ACHN (cell line): ENCODE measurements at places on chromosomes 1 and 21.

DNA sequence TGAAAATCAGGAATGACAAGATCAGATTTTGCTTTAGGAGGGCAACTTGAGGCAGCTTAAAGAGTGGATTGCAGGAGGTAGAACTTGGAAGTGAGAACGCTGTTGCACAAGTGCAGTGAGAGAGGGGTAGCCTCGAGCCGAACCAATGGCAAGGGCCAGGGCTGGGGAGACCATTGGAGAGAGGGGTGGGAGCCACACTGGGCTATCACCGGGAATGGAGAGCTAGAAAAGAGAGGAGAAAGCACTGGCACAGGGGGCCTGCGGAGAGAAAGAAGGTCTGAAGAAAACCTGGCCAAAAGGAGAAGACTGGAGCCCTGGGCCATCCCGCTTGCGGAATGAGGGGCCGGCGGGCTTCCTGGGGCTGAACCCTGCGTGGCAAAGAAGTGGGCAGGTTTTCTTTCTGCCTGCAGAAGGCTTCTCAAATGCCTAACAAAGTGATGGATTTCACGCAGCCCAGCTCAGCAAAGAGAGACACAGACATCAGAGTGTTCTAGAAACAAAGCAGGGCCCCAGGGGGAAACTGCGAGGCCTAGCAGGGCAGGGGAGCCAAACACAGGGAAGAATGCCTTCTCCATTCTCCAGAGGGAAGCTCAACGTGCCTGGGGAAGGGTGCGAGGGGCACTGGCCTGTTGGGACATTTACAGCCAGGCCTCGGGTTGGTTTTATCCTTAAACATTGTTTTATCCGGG, 1.2 kb upstream of the SLC37A1 start:
- no peak for DNase-seq

DNA sequence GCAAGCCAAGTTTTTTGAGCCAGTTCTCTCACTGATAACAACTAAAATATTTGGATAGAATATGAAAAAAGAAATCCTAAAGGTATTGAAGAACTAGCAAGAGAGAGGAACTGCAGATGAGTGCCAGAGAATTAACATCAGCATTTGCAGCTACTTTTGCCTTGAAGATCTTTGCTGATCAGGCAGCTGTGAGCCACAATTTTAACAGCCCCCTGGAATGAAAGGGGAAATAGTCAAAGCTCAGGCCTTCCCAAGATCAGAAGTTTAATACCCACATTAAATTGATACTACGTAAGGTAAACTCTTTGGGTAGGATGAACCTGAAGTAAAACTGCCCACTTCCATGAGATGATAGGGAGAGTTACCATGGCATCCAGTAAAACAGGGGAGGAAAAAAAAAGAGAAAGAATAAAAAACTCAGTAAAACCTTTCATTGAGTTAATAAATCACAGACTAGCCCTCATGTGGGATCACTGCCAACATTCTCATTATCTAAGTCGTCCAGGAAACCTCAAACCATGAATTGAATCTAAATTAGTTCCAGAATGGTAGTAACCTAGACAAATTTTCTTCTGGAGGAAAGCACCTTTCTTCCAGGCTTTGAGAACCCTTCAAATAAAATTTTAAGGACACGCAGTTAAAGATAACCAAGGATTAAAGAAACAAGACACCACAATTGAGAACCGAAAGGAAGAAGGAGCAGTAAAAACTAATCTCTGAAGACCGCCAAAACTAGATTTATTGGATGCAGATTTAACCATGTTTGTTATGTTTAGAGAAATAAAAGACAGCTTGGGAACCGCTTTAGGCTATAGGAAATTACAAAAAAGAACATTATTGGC, 28.3 kb downstream of the SCP2 start:
- peak; percentile 81 for DNase-seq

GRCh38 chr1:54885807-54886723, 930 bp downstream of the DHCR24 start:
- DNase-seq = peak; percentile 59

GRCh38 chr1:219273088-219273686, 99.5 kb downstream of the LYPLAL1 start:
- DNase-seq = no peak

DNA sequence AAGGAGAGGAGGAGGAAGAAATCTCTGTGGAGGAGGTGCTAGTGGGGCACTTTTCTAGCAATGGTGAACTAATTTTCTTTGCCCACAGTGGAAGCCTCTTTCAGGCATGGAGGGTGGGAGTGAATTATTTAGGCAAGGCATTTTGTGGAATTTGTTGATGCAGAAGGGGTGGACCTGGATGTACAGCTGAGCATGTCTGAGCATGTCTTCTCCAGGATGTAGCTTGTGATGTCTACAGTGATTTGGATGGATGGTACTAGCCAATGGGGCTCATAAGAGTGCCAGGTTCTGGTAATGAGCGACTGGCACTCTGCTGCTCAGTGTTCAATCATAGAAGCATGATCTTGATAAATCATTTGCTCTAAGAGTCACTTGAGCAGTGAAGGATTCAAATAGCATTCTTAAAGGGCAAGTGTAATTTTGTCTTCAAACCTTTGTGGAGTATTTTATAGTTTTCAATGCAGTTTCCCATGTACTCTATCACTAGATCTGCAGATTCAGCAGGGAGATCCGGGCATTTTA, 153.9 kb upstream of the LMO4 start:
- DNase-seq = peak; percentile 88

DNA sequence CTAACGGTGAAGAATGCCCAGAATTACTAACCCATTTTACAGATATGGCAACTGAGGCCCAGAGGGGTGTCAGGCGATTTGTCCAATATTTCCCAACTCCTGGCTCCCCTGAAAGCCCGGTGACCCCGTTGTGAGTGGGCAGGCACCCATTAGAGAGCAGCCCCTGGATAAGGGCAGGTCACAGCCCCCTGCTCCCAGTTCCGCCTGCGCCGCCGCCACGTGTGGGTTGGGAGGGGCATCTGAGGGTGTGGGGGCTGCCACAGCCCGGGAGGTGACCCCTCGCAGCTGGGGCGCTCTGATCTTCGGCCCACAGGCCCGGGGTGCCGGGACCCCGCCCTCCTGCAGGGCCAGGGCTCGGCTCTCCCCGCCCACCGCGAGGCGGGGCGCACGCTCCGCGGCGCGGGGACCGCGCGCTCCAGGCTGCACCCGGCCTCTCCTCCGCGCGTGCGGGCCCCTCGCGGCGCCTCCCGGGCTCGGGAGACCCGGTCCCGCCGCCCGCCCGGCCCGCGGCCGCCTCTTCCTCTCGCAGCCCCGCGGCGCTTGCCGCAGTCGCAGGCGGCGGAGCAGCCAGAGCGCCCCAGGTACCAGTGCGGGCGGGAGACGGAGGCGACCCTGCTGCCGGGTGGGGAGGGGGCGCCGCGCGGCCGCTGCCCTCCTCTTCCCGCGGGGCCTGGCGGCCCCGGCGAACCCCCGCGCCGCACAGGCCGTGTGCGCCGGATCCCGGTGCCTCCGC, at the start of gene HTR6:
HTR6 (plus strand) TSS at position 423 of the 733 bp plus-strand sequence. CDS start 879 bp downstream, outside the sequence.
- no peak for DNase-seq

GRCh38 chr21:39321424-39321823, 8.0 kb upstream of the BRWD1 start:
- no peak for DNase-seq

DNA sequence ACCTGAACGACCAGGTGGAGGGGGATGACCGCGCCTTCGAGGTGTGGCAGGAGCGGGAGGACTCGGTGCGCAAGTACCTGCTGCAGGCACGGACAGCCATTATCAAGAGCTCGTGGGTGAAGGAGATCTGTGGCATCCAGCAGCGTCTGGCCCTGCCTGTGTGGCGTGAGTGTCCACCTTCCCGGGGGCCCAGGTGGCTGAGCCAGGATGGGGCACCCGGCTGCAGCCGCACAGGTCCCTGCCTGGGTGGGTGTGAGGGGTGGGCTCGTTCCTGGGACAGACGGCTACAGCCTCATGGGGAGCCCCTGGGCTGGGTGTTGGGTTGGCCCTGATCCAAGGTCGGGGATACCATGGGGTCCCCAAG, 65.2 kb downstream of the TRIM11 start:
- no peak for DNase-seq

- DNase-seq = peak; percentile 38
Observed at GRCh38 chr1:202623075-202623474, 87.2 kb downstream of the SYT2 start.

GRCh38 chr1:10704368-10704882, 92.0 kb downstream of the CASZ1 start:
- DNase-seq = no peak

GRCh38 chr1:175273376-175274031, 80.9 kb upstream of the KIAA0040 start:
- DNase-seq = no peak

GRCh38 chr1:173052681-173053196, 2.0 kb upstream of the TNFSF18 start:
- peak; percentile 13 for DNase-seq

DNA sequence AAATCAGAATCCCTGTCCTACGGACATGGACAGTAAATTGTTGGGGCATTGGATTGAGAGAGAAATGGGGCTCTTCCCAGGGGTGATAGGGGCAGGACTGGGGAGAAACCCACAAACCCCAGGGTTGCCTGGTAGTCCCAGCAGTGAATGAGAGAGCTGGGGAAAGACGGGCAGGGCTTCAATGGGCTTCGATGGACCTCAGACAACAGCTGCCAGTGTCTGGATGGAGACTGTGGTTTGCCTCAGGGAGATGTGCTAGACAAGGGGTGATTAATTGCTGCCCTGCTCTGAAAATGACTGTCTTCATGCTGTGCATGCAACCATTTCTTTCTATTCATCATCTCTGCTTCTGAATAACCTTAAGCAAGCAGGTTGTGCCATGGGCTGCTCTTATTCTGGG, 7.4 kb downstream of the GPR25 start:
- no peak for DNase-seq

DNA sequence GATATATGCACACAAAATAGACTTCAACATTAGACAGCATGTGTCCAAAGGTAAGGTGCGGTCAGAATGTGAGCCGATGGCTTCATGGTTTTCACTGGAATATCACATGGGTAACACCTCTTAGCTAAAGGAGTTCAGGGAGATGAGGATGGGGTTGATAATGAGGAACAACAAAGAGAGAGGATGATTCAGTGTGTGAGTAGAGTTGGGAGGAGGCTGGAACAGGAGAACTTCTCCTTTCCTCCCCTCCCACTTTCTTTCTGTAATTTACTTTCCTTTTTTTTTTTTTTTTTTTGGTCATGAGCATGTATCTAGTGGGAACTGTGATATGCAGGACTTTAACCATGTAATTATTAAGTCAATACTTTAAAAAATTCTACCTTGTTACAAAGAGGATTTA, 99.4 kb downstream of the FASLG start:
- no peak for DNase-seq

- DNase-seq = no peak
Observed at GRCh38 chr21:33019885-33020557, 5.7 kb upstream of the OLIG2 start.

- peak; percentile 28 for DNase-seq
Observed at GRCh38 chr1:103461161-103462105, 64.1 kb upstream of the RNPC3 start.

GRCh38 chr1:235423214-235423652, 56.0 kb downstream of the TBCE start:
- DNase-seq = no peak

- DNase-seq = peak; percentile 90
Observed at GRCh38 chr1:183180634-183181056, 5.4 kb upstream of the LAMC2 start.

GRCh38 chr1:248837781-248838356, at the start of gene ZNF672:
Gene ZNF672 (plus strand): TSS chr1:248838224. CDS start chr1:248847275, 9,051 bp downstream.
- peak; percentile 99 for DNase-seq

DNA sequence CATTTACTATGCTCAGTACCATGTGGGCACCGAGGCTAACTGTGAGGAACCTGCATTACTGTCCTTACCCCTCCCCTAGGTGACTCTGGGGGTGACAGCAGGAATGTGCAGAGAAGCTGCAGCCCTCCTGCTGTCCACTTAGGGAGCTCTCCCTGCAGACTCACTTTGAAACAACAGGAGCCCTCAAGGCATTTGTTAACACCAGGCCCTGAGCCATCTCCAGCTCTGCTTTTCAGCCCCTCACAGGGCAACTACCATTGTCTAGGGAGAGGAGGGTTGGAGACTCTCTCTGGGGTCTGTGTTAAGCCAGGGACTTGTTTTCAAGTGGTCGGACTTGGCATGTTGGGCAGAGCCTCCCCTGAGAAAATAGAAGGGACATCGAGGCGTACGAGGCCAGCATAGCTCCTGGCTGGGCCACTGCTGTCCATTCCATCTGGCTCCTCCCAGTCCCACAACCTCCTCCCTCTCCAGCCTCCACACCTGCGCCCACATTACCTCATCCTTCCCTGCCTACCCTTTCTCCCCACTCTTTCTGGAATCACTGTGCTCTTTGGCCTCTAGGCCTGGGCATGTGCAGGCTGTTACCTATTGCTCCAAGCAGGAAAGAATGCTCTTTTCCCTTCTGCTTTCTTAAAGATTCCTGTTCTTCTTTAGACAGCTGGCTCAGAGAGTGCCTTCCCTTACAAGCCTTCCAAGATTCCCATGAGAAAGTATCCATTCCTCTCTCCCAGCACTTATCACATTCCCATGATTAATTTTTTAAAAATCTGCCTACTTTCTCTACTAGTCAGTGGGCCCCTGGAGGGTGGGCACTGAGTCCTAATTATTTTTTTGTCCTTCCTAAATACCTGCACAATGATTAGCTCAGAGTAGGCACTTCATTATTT, 102.7 kb upstream of the GCLM start:
- no peak for DNase-seq

- no peak for DNase-seq
Observed at GRCh38 chr1:229086686-229087085, 184.2 kb upstream of the RAB4A start.

GRCh38 chr1:212981025-212981495, 30.7 kb downstream of the VASH2 start:
- DNase-seq = no peak

- DNase-seq = no peak
Observed at GRCh38 chr1:15445390-15446122, 7.3 kb downstream of the CTRC start.

- peak; percentile 29 for DNase-seq
Observed at GRCh38 chr1:197327776-197328364, 59.8 kb downstream of the CRB1 start.

DNA sequence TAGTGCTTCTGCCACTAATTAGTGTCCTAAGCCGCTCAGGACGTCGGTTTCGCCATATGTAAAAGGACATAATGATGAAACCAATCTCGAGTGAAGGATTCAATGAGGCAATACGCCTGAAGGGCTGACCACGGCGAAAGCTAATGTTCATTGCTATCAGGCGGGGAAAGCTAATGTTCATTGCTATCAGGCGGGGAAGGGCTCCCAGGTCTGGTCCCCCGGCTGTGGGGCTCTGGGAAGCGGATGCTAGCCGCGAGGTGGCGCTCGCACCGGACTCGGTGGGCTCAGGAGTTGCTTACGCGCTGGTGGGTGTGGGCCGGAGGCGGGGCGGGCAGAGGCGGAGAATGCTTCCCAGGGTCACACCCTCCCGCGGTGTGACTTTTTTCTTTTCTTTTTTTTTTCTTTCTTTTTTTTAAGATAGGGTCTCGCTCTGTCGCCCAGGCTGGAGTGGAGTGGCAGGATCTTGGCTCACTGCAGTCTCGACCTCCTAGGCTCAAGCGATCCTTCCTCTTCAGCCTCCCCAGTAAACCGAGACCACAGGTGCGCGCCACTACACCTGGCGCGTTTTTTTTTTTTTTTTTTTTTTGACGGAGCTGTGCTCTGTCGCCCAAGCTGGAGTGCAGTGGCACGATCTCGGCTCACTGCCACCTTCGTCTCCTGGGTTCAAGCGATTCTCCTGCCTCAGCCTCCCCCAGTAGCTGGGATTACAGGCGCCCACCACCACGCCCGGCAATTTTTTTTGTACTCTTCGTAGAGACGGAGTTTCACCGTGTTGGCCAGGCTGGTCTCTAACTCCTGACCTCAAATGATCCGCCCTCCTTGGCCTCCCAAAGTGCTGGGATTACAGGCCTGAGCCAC, 1.1 kb upstream of the PEAR1 start:
- peak; percentile 92 for DNase-seq
